ENCODE measurements at places on chromosomes 3 and 15.
A peak's percentile ranks its signal among the peaks of the same experiment; 100 is the strongest.

GRCh38 chr3:152621006-152621868 is 213.7 kb upstream of the P2RY1 start:
- no peak for DNase-seq

DNA sequence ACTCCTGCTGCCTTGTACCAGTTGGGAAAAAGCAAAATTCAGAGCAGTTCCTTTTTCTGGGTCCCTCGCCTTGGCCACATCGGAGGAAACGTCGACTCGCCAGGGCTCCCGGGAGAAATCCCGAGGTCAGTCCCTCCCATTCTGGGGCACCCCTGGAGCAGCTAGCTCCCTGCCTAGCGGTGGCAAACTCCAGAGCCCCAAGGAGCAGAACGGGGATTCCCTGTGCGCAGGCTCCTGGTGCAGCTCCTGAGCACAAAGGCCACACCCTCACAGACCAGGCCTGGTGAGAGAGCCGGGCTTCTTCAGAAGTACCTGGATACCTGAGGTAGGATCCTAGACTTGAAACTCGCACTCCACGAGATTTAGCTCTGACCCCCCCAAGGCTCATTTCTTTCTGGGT is 2.6 kb downstream of the LRRC3B start:
- no peak for DNase-seq

DNA sequence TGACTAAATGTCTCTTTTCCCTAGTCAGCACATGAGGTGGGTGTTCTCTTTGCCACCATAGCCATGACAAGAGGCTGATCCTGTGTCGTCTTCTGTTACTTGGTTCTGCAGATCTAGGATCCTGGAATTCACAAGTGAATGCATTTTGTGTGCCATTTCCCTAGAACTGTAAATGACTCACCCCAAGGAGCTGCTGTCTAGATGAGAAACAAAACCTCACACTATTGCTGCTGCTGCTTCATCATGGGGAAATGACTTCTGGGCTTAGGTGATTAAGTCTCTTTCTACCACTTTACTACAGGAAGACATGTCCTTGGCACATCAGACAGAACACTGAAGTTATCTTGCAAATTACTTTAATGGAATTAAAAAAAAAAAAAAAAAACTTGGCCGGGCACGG is 54.9 kb downstream of the SLCO3A1 start:
- no peak for DNase-seq

GRCh38 chr15:89309993-89310392 is 24.6 kb downstream of the POLG start:
- DNase-seq, result no peak

DNA sequence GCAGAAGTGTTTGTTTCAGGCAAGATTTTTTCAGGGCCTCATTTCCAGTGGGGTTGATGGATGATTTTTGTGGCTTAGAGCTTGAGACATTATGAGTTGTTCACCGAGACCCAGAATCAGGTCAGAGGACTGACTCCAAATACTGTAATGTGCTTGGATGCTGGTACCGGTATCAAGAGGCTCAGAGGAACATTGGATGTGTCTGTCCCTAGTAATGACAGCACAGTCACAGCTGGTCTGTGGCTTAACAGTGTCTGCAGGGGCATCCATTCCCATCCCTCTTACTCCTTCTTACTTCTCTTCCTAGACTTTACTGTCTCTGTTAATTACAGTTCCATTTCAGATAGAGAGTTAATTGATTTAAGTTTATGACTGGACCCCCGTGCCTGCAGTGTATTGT is 107.8 kb downstream of the PTPRG start:
- no peak for DNase-seq

DNA sequence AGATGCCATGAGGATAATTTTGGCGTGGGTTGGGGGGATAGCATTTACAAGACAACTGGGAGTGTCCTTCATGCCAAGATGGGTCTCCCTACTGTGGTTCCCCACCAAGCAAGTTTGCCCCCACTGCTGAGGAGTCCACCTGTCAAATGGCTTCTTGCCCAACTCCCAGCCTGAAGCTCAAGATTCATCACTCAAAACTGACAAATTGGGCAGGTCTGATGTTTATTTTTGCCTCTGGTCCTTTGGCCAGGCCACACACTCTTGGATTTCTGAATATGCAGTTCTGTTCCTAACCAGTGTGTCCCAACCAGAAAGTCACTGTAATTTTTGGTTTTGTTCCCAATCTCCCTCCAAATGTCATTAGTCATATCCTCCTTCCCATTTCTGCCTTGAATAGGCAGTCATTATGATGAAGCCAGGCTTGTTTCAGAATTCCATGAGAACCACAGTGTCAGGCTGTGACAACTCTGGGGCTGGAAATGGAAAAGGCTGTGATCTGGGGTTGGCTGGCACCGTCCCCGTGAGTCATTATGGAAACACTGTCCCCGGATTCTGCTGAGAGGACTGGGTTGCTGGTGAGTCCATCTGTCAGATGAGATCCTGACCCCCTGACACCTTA is 29.3 kb upstream of the MEF2A start:
- DNase-seq, result no peak

- DNase-seq, result no peak
Observed at GRCh38 chr3:141482245-141482922, 4.4 kb upstream of the RASA2 start.

DNA sequence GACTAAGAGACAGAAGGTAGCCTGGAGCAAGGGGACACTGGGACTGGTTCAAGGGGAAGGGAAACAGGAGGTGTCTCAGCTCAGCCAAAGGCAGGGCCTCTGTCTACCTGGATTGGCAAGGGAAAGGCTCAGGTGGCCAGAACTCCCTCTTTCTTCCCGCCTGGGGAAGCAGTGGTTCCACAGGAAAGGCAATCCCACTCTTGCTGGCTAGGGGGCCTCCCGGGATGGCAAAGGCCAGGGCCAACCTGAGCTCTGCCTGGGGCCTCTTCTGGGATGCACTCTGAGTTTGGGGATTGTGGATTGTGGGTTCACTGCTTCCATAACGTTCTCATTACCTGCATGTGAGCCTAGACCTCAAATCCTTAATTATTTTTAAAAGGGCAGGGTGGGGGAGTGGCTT is 13.0 kb upstream of the PARP6 start:
- no peak for DNase-seq

GRCh38 chr3:69532547-69533224 is 146.8 kb upstream of the FRMD4B start:
- no peak for DNase-seq

DNA sequence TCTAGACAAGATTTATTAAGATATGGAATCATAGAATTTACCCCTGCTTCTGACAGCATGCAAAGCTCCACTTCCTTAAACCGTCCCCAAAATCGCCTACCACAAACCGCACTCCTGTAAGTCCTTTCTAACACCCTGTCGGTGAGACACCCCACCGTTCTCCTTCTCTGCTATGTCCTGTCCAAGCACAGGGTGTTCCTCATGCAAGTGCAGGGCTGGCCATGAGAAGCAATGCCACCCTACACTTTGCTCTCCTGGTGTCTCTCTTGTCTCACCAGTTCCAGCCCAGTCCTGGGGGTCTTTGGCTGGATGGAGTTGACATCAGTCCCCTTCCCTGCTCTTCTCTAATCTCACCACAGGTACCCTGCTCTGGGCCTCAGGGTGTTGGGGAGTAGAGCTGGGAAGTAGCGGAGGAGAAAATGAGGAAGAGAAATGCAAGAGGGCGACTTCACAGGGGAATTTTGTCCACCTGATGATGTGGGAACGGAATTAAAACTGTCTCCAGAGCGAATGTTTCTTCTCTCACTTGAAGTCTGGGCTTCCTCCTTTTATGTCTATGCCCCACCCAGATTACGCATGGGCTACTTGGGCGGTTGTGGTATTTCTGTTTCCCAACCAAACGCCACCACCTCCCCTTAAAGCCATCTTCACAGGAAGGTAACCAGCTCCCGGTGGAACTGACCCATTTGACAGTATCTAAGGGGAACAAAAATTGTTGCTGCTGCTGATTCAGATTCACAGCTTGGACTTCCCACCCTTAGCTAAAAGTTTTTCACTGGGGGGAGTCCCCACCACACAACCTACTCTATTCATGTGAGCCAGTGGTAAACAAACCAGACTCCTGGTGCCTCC is 49.9 kb downstream of the CASR start:
- DNase-seq, result peak; percentile 53

DNA sequence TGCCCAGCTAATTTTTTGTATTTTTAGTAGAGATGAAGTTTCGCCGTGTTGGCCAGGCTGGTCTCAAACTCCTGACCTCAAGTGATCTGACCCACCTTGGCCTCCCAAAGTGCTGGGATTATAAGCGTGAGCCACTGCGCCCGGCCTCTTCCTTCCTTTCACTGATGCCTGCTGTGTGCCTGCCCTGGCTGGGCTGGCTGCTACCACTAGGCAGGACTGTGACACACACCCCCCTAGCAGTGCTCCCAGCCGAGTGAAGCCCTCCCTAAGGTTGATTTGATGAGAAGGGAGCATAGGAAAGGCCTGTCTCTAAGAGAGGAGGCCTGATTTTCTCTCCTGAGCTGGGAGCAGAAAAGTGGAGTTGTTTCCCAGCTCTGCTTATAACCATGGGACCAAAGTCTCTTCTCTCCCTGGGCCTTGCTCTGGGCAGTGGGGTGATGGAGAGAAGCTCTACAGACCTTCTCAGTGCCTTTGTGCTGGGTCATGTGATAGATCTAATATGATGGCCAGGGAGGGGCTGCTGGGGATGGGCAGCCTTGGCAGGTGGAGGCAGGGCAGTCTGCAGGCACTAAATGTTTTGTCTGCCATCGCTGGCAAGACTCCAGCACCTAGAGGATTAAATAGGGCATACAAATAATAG is 20.1 kb upstream of the SFMBT1 start:
- DNase-seq, result no peak

- DNase-seq, result no peak
Observed at GRCh38 chr15:100670505-100671021, 68.2 kb downstream of the ASB7 start.

DNA sequence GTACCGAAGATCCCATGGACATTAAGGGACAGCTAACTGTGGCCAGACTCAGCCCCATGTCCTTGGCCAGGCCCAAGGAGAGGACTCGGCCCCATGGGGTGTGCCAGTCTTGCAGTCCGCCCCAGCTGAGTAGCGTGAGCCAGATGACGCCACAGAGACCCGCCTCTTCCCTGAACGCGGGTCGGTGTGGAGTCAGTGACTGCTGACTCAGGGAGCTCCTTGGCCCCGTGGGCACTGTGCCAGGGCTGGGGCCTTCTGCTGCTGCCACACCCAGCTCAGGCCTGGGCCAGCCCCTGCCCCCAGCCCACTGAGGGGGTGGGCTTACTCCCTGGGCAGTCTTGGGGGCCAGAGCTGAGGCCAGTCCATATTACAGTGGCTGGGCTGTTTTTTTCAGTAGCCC is 52.8 kb downstream of the PLXNA1 start:
- no peak for DNase-seq

DNA sequence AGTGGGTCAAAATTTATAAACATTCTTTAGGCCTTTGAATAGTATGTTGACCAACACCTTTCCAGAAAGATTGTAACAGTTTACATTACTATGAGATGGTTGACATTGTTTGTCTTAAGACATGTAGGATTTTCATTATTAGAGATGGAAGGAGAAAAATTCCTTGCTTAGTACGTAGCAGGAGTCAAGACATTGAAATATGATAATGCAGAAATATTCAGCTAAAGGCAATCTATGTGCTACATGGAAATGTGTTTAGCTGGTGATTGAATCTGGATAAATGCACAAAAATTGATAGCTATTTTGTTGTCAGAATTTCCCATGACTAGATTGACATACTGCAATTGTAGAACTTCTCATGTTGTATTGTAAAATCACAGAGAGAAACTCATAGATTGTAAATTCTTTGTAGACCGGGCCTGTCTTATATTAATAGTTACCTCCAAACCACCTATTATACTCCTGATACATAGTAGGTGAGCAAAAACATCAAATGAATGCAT is 370.4 kb upstream of the CBLB start:
- DNase-seq, result no peak

- DNase-seq, result no peak
Observed at GRCh38 chr3:1442271-1442670, 349.4 kb downstream of the CNTN6 start.

DNA sequence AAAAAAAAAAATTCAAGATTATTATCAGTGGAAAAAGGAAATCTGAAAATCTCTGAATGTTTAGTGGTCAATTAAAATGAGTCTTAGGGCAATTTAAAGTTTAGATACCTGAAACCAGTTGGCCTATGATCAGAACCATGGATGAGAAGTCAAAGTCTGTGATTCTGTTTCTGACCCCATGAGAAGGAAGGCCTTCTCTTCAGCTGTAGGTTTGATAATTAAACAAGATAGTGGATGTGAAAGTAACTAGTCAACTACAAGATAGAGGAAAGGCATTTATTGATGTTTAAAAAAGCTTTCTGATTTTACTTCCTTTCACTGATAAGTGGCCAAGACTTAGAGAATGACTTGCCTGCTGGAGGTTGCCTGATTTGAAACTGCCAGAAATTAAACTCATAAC is 8.7 kb downstream of the PLS1 start:
- DNase-seq, result no peak

DNA sequence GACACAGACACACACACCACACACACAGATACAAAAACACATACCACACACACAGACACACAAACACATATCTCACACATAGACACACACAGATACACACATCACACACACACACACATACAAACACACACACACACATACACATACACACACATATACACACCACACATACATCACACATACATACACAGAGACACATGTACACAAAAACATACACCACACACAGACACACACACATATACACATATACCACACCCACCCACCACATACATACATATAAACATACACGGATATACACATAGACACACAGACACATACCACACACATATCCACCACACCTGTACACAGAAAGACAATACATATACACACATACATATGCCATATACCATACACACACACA is 66.7 kb downstream of the RASGRF1 start:
- DNase-seq, result no peak

DNA sequence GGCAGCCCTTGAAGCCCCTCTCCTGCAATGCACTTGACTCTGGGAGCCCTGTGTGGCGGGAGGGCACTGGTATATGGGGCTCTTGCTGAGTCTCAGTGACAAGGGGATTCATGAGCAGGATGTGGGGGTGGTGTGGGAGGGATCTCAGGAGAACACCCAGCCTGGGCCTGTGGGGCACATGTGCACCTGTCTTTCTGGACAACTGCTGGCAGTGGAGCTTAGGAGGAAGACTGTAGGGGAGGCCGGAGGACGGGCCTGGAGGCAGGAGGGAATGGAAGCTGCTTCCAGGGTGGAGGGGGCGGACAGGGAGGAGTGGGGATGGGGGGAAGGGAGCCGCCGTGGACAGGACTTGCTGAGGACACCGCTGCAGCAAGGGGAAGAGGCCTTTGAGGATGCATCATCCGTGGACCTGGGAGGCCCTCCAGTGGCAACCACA is 10.8 kb upstream of the SNRPA1 start:
- no peak for DNase-seq

- no peak for DNase-seq
Observed at GRCh38 chr15:91862891-91863504, 9.5 kb downstream of the SLCO3A1 start.

DNA sequence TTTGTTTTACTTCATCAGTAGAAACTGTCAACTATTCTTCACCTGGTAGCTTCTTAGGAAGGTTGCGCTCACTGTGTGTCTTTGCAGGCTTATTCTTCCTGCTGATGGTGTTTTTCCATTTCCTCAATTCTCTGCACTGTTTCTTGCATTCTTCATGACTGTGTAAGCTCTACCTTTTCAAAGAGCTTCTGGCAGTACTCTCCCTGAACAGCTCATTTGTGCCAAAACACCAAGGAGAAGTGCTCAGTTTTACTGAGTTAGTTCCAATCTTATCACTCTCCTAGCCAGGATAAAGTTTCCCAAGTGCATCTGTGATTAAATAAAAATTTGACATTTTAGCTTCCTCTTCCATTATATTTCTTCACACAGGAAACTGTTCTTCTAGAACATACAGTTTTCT is 339.8 kb downstream of the EPHA3 start:
- no peak for DNase-seq

GRCh38 chr3:157953565-157953964 is 152.7 kb downstream of the SHOX2 start:
- DNase-seq, result no peak
